ENCODE measurements at places on chromosomes 1 and 21.

- DNase-seq, result peak; percentile 60
Measured at GRCh38 chr21:25772686-25773085, 37.9 kb downstream of the GABPA start.

DNA sequence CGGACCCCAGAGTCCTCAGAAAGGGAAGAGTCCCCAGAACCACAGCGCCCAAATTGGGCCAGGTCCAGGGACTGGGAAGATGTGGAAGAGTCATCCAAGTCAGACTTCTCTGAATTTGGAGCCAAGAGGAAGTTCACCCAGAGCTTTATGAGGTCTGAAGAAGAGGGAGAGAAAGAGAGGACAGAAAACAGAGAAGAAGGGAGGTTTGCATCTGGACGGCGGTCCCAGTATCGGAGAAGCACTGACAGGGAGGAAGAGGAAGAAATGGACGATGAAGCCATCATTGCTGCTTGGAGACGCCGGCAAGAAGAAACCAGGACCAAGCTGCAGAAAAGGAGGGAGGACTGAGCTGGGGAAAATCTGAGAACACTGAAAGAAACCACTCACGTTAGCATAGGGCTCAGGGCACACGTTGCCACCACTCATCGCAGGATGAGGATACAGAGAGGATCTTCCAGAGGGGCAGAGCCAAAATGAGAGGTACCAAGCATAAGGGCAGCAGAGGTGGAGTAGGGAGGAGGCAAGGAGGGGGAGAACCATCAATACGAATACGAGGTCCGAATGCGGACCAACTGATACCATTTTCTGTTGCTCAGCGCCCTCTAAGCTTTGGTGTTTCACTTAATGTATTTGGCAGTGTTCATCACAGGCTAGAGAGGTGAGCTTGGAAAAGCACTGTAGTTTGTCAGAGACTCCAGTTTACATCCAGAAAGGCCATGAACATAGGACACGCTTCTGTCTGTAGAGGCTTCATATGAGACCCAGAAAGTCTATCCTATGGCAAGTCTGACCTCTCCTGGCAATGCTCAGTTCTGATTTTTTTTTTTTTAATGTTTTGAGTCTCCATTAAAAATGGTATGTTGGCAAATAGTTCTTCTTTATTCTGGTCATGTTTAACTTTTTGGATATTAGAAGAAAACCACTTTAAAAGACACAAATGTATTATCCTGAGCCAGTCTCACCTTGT, 34.7 kb downstream of the STYXL2 start:
- DNase-seq, result no peak

DNA sequence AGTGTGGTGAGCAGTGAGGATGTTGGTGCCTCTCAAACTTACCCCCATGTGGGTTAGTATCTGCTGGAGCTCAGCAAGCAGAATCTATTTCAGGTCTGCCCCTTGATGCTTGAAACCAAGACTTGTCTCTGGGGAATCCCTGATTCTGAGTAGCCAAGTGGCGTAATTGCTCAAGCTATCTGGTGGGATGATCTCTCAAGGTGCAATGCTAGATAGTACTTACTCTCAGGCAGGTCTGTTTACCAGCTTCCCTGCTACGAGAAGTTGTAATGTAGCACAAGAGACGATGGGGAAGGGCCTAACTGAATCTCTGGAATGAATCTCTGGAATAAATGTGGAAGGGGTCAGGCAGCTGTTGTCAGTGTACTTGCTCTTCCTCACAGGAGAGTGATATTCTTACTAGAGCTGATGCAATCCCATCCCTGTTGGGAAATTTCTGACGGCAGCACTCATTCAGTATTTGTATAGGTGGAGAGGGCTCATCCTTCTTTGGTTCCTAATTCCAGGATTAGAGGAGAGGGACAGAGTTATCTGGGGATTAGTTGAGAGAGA, 65.4 kb downstream of the MACF1 start:
- DNase-seq, result peak; percentile 80

DNA sequence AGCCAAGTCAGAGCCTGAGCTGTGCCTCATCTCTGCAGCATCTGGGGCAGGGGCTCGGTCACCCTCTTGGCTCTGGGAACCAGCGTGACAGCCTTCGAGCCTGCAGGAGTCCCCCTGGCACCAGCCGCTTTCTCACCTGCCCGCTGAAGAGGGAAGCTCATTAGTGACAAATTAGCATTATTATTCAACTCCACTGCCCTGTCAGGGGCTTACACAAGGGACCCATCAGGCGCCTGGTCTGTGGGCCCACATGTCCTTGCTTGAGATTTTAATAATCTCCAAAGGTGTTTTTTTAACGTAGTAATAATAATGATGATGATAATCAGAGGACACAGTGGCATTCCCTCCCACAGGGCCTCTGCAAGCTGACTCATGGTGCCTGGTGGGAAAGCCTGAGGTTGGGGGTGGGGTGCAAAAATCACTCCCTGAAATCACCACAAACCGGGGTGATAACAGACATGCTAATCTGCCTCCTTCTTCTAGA, 98.1 kb upstream of the IGSF21 start:
- no peak for DNase-seq

DNA sequence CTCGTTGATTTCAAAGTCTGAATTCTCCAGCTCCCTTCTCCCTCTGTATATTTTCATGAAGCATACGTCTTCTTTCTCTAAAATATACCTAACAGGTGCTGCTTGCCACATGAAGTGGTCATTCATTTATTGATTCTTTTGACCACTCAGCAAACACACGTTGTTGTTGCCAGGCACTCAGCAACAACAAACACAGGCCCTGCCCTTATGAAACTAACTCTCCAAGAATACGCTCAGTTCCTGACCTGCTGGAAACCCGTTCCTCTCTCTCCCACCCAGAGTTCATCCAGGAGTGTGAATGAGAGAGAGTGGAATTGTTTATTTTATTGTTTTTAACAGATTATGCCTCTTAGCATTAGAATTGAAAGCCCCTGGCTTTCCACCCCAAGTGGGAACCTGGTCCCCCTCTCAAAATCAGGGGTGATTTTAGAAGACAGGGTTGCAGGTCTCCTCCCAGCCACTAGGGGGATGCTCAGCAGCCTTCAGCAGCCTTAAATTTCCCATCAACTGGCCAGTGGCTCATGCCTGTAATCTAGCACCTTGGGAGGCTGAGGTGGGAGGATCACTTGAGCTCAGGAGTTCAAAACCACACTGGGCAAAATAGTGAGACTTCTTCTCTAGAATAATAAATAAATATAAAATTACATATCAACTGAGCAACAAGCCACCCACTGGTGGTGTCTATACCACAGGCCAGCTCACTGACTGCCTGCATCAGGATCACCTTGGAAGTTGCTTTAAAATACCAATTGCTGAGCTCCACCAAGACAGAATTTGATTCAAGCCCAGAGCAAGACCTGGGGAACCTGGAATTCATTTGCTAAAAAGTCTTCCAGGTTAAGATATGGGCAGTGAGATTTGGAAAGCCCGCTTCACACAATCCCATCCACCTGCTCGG, 181.0 kb upstream of the KLHDC7A start:
- peak; percentile 5 for DNase-seq
